Activated T-helper 1 cell treated with anti-CD3 and anti-CD28 coated beads, Interleukin-12 subunit alpha, Interleukin-12 subunit beta, Interleukin-2, Interleukin-4 antibody, amounts not matched to agents 30 ng/mL and 10 ng/mL and 1 ng/mL, durations not matched to agents 14 hours and 24 hours and 36 hours (primary cell): ENCODE measurements at places on chromosomes 11 and 22.
A peak's percentile ranks its signal among the peaks of the same experiment; 100 is the strongest.

DNA sequence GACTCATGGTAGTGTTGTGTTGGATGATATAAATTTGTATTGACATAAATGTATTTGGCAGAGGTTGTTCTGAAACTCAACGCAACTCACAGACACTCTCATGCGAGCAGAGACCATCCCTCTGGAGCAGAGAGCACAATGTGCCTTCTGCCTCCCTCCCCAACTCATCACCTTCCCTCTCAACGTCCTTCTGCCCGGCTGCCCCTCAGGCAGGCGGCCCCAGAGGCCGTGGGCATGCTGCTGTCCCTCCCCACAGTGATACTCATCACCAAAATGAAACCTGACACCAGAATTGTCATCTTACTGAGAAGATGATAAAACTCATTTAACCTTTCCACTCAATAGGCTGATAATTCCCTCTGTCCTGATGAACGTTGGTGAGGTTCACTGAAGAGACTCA is 260.6 kb downstream of the ETS1 start:
- DNase-seq, result no peak

GRCh38 chr11:70536051-70536877 is 137.9 kb downstream of the CTTN start:
- DNase-seq, result no peak

- DNase-seq, result no peak
Observed at GRCh38 chr22:36049678-36049997, 21.0 kb upstream of the RBFOX2 start.

GRCh38 chr22:35367331-35367886 is 13.5 kb upstream of the HMOX1 start:
- DNase-seq, result no peak

DNA sequence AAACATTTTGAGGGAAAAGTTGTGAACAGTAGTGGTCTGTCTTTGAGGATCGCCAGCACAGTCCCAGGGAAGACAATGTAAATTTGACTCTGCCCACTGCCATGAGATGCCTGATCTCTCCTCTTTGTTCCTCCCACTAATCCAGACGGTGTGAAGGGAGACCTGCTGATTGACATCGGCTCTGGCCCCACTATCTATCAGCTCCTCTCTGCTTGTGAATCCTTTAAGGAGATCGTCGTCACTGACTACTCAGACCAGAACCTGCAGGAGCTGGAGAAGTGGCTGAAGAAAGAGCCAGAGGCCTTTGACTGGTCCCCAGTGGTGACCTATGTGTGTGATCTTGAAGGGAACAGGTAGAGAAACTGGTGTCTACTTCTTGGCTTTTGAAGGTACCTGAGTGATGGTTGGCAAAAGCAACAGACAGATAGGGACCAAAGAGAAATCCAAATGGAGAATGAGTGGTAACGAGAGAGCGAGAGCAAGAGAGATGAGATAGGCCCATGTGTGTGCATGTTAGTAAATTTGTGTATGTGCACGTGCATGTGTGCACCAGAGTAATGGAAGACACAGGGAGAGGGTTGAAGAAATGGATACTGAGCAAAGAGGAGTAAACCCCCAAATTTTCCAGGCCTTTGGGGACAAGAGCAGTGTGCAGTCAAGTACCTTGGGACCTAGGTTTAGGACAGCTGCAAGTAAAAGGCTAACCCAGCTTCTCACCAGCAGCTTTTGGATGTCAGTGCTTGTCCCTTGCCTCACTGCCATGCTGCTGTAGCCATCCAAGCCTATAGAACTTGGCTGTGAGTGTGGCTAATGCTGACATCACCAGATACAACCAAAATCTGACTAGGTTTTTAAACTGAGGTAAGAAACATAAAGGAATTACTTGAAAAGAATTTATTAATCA is 1.9 kb downstream of the NNMT start:
- no peak for DNase-seq

DNA sequence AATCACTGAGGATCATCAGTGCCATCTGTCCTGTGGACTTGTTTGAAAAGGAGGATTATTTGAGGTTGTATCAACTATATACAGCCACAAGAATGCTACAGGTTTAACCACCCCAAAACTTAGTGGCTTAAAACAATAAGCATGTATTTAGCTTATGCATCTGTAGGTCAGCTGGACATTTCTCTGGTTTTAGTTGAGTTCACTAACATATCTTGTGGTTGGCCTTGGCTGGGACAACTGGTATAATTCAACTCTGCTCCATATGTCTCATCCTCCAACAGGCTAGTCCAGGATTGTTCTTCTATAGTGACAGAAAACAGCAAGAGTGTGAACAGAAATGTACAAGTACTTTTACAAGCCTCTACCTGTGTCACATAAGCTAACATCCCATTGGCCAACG is 49.9 kb upstream of the SOX6 start:
- no peak for DNase-seq

DNA sequence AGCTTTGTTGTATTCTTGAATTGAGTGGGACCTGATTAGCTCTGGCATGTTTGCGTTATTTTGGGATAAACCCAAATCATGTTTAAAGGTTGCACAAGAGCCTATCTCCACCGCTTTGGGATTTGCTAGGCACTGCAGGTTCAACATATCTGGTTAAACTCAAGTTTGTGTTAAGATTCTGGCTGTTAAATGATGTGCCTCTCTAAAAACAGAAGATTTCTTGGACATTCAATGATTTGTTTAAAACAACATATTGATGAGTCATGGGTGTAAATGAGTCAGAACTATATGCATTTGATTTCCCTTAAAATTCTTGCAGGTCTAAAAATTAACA is 67.4 kb downstream of the AMOTL1 start:
- no peak for DNase-seq

DNA sequence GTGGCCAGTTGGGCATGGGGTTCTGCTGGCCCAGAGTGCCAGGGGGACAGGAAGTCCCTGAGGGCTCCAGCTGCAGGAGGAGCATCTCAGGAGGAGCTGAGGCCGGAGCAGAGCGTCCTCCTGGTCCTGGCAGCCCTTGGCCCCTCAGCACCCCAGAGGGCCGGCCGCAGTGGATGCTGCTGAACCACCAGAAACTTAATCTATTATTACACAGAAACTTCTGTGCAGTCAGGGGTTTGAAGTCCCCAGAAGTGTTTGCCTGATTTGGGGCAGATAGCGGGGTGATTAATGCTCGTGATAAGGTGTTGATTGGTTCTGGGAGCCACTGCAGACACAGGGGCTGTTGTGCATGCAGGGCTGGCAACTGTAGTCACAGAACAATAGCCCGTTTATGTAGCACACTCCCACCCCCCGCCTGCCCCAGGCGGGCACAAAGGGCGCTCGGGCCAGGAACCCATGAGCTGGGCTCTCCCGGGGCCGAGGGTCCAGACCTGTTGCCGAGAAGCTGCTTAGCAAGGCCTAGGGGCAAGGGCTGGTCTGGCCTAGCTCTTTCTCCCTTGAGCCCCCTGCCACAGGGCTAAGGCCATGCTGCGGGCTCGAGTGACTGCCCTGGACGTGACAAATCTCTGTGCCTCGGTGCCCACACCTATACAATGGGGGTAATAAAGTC is 29.0 kb upstream of the KCNQ1OT1 start:
- DNase-seq, result no peak

GRCh38 chr22:32574958-32575910 is 100.6 kb downstream of the FBXO7 start:
- DNase-seq, result no peak

- no peak for DNase-seq
Observed at GRCh38 chr11:13692172-13692571, 23.7 kb downstream of the FAR1 start.

DNA sequence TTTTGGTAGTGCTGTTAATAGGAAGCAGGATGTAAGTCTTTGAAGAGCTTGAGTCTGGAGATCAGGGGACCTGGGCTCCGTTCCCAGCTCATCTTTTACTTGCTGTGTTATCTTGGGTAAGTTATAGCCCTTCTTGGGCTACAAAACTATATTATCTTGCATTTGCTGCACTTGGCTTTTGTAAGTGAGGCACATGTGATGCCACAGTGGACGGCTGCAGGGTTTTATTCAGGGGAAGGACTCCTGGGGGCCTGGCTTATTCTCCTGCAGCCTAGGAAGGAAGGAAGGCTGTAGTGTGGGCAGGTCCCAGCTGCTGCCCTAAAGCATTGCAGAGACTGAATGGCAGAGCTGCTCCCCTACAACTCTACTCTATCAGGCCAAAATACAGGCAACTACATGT is 6.4 kb downstream of the CD82 start:
- DNase-seq, result no peak

GRCh38 chr11:134367781-134368180 is 36.0 kb downstream of the GLB1L2 start:
- DNase-seq, result no peak

- DNase-seq, result no peak
Observed at GRCh38 chr11:43784866-43785265, 95.8 kb upstream of the ALKBH3 start.

- no peak for DNase-seq
Observed at GRCh38 chr11:86940122-86940777, 14.9 kb downstream of the FZD4 start.

- DNase-seq, result peak; percentile 19
Observed at GRCh38 chr11:6705905-6706535, 22.9 kb upstream of the MRPL17 start.
